ENCODE measurements at places on chromosomes 5 and 9.

DNA sequence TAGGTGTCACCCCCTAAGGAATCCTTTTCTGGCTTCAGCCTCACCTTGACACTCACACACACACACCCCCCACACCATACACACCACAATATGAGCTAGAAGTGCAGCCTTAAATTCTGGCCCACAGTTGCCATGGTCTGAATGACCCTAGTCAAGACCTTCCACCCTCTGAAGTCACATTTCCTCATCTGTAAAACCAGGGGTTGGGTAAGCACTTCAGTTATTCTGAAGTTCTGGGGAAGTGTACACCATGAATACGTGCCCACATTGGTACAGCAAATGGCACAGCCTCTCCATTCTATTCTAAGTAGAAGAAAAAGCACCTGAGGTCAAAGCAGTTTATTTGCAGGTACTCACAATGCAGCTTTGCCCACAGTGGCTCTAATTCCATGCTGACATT lies 372.8 kb upstream of the KLF4 start:
- no peak for DNase-seq

- DNase-seq, result peak; percentile 94
Observed at GRCh38 chr9:86983620-86984259, 36.4 kb upstream of the GAS1 start.

GRCh38 chr9:134065612-134066419 lies 2.0 kb downstream of the BRD3 start:
- peak; percentile 44 for DNase-seq

DNA sequence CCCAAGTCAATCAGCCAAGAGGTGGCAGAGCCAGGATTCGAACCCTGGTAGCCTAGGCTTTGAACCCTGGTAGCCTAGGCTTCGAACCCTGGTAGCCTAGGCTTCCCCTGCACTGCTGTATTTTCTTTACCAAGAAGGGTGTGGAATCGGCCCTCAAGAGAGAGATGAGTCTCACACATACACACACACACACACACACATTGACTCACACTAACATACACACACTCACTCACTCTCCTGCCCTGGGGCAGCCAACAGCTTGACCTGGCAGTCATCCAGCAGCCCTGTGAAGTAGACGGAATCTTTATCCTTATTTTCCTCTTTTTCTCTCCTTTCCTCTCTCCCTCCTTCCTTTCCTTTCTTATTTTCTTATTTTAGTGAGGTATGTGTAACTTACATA lies 55.4 kb upstream of the RPL26L1 start:
- DNase-seq, result peak; percentile 97

GRCh38 chr5:138937392-138938387 lies 62.6 kb upstream of the LRRTM2 start:
- no peak for DNase-seq

DNA sequence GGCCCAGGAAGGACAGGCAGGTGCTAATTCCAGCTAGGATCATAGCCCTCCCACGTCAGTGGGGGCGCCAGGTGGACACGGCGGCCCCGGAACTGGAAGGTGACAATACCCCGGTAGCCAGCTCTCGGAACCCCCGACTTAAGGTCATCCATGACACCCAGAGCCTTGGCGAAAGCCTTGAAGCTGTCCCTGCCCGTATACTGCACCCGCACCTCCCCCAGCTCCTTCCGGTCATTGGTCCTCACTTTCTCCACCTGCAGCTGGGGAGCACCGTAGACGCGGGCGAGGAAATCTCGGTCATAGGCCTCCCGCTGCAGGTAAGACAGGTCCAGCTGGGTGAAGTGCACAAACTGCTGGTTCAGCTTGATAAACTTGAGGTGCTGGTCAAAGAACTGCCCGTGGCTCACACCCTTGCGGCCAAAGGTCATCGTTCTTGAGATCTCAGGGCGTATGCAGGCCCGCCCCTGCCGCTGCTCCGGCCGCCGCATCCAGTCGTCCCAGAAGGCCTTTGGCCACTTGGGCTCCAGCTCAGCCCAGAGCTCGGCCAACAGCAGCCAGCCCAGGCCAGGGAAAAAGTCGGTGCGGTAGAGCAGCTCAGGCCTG lies 10.9 kb downstream of the MGAT1 start:
- DNase-seq, result no peak

DNA sequence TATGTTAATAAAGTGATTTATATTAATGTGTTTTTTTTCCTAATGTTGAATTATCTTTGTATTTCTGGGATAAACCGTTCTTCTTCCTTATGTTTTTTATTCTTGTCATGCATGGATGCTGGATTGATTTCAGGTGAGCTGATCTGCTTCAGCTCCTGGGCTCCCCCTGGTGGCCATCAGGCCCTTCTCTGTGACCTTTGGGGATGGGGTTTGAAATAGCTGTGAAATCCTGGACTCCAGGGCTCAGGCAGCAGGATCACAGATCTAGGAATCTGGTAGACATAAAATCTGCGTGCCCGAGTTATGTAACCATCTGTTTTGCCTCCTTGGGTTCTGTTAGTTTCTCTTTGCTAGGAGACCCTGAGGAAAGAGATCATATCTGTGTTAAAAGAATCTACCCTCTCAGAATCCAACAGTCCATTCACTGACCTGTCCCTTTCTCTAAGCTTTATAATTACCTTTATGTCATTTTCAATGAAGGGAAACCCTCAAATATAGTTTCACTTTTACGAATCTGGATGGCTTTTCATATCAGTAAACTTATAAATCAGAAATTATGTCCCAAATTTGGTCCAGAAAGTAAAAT lies 12.2 kb upstream of the OR13J1 start:
- peak; percentile 69 for DNase-seq

DNA sequence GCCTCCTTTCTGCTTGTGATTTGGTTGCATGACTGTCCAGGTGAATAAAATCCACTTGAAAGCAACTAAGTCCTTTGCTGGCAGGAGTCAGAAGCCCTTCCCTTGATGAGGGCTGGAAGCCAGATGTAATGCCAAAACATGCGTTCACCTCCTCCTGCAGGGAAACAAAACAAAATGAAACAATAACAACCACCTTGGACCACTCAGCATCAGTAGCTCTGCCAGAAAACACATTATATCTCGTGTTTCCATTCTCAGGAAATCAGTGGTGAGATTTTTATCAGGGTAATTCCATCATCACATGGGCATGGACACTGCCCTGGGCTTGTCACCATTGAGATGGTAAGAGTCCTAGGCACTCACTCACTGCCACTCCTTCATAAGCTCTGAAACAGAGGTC lies 350.3 kb upstream of the ACTBL2 start:
- no peak for DNase-seq

GRCh38 chr9:112535811-112536210 lies 49.2 kb downstream of the KIAA1958 start:
- peak; percentile 87 for DNase-seq

- no peak for DNase-seq
Observed at GRCh38 chr9:75636427-75637045, 253.9 kb upstream of the PCSK5 start.

- peak; percentile 83 for DNase-seq
Observed at GRCh38 chr5:179623906-179624741, 653 bp upstream of the HNRNPH1 start.

GRCh38 chr9:17075758-17076485 lies 58.9 kb upstream of the CNTLN start:
- DNase-seq, result no peak

DNA sequence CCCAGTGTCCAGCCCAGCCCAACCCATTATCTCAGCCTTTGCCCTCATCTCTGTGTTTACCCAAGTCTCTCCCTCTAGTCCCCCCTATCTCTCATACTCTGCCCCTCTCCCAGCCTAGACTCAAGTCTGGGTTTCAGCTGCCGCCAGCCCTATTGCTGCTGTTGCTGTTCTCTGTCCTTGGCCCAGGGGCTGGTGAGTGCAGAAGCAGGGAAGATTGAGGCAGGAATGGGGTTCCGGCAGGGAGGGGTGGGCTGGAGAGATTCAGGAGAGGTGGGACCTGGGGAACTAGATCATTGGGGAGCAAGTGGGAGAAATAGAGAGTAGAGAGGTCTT lies 702 bp downstream of the TMEM8B start:
- no peak for DNase-seq

- DNase-seq, result peak; percentile 83
Observed at GRCh38 chr9:4258320-4259090, 41.4 kb downstream of the GLIS3 start.

DNA sequence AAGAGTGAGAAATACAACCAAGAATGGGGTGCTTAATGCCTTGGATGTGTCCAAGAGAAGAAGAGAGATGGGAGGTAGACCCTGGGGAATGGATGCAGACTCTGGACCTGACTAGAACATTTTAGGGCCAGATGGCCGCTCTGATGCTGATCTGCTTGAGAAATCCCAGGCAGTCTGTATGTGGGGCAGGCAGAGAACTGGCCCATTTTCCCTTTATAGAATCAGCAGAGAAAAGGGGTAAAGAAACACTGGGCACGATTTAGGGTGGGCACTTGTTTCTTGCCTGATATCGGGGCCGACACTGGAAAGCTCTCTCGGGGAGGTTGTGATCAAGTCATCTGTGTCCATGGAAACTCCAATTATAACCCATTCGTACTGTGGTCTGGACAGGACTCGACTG lies 118.5 kb upstream of the FSTL4 start:
- no peak for DNase-seq

DNA sequence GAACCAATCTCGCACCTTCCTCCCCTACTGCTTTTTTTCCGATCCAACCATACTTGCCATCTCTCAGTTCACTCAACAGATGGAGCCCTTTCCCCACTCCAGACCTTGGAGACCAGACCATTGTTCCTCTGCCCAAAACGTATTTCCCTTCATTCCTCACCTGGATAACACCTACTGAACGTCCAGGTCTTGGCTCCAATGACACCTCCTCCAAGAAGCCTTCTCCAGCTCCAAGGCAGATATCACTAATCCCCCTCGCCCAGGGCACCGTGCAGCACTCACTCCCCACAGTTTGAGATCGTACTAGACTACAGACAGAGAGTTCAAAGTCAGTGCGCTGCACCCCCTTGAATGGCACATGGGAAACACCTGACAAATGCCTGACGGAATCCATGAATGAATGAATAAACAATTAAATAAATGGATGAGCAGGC lies 47.1 kb upstream of the AKNA start:
- peak; percentile 42 for DNase-seq

- no peak for DNase-seq
Observed at GRCh38 chr9:75105841-75106240, 17.5 kb downstream of the OSTF1 start.

GRCh38 chr5:80240368-80240986 lies 15.4 kb downstream of the SERINC5 start:
- no peak for DNase-seq

GRCh38 chr9:87564111-87564510 lies 66.4 kb downstream of the DAPK1 start:
- no peak for DNase-seq

GRCh38 chr5:175642998-175643397 lies 14.9 kb upstream of the HRH2 start:
- no peak for DNase-seq

GRCh38 chr5:68452286-68452685 lies 236.7 kb downstream of the PIK3R1 start:
- DNase-seq, result no peak

DNA sequence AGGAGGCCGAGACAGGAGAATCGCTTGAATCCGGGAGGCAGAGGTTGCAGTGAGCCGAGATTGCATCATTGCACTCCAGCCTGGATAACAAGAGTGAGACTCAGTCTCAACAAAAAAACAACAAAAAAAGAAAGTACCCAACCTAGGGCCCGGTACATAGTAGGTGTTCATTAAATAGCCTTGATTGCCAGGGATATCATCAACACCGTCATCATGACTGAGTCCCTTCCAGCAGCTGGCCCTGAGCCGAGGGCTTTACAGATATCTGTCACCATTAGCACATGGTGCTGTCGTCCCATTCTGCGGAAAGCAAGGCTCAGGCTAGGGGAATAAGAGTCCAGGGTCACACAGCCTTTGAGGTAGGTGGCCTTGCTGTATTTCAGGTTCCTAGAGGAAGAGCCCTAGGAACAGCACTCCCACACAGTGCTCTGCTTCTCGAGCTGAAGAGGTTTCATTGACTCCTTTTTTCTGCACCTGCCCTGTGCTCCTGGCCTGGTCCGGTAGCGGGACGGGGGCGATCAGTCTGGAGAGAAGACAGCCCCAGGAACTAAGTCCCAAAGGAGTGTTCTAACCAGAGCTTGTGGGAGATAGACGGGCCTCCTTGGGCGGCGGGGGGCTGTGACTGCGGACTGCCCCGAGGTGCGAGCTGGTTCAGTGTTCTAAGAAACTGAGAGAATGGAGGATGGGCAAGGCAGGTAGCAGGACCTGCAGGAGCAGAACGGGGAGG lies 48.2 kb downstream of the CXXC5 start:
- peak; percentile 34 for DNase-seq
